ENCODE measurements at places on chromosomes 16 and 17.

DNA sequence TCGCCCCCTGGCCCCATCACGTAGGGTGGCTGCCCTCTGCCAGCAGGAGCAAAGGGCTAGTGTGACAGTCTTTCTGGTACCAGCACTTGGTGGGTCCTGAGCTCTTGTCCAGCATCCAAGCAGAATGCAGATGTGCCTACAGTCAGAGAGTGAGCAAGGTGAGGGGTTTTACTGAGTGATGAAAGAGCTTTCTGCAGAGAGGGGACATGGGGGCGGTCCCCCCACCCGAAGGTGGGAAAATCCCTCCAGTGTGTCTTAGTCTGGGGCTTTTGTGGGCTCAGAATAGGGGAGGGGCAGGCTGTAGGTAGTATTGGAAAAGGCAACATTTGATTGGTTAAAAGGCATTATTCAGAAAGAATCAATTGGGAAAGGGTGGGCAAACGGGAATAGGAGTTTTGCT lies 152.3 kb downstream of the RPTOR start:
- DNase-seq: no peak

- DNase-seq: no peak
Measured at GRCh38 chr17:74187761-74188160, 15.7 kb upstream of the RPL38 start.

GRCh38 chr17:61070649-61071048 lies 329.0 kb upstream of the TBX2 start:
- no peak for DNase-seq

DNA sequence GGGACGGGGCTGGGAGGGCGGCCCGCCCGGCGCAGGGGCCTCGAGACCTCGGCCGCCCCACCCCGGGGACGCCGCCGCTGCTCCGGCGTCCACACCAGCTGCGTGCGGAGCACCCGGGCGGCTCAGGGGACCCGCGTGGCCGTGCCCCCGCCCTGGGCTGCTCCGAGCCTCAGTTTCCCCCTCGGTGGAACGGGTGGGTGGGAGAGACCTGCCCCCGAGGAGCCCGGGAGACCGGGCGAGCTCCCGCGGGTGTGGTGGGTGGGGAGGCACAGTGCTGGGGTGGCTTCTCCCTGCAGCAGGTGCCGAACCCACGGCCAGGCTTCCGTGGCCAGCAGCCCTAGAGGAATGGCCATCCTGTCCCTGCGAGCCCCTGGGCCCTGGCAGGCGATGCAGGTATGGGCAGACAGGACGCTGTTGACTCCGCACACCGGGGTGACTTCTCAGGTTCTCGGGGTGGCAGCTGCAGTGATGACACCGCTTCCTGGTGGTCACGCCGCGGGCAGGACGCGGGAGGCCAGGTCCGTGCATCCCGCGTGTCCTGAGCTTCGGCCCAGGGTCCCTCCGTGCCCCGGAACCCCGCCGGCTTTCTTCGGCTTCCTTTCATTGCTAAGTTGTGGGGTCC lies 677 bp downstream of the DEF8 start:
- DNase-seq: no peak

- peak; percentile 32 for DNase-seq
Measured at GRCh38 chr16:3190949-3191353, 2.9 kb downstream of the OR1F1 start.

DNA sequence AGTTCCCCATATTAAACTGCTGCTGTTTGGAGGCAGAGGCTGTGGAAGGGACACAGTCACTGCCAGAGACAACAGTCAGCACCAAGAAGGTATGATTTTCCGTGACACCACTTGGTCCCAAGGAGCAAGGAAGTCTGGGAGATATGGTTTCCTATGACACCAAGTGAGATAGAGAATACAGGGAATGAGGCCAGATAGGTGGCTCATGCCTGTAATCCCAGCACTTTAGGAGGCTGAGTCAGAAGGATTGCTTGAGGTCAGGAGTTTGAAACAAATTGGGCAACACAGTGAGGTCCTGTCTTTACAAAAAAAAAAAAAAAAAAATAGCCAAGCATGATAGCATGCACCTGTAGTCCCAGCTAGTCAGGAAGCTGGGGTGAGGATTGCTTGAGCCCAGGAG lies 90.8 kb downstream of the ABCC12 start:
- DNase-seq: no peak

GRCh38 chr17:34781571-34782108 lies 179.6 kb downstream of the CCT6B start:
- peak; percentile 75 for DNase-seq

- DNase-seq: peak; percentile 46
Measured at GRCh38 chr16:83470416-83470815, 337.4 kb upstream of the HSBP1 start.

All from ELR (cell line).